ENCODE measurements at places on chromosomes 2 and 18.

GRCh38 chr2:101265893-101266499 is 13.3 kb downstream of the CNOT11 start:
- DNase-seq, result no peak

GRCh38 chr2:63834401-63834800 is 7.3 kb upstream of the UGP2 start:
- DNase-seq, result no peak

DNA sequence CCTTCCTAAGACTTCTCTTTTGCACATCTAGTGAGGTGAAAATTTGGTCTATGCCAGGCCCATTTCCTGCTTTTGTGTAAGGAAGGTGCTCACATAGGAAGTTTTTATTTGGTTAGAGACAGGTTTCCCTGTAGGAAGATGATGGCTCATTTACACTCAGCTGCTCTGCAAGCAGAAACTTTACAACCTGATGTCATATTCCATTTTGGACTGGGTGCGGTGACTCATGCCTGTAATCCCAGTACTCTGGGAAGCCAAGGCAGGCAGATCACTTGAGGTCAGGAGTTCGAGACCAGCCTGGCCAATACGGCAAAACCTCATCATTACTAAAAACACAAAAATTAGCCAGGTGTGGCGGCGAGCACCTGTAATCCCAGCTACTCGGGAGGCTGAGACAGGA is 35.8 kb downstream of the CASP10 start:
- no peak for DNase-seq

DNA sequence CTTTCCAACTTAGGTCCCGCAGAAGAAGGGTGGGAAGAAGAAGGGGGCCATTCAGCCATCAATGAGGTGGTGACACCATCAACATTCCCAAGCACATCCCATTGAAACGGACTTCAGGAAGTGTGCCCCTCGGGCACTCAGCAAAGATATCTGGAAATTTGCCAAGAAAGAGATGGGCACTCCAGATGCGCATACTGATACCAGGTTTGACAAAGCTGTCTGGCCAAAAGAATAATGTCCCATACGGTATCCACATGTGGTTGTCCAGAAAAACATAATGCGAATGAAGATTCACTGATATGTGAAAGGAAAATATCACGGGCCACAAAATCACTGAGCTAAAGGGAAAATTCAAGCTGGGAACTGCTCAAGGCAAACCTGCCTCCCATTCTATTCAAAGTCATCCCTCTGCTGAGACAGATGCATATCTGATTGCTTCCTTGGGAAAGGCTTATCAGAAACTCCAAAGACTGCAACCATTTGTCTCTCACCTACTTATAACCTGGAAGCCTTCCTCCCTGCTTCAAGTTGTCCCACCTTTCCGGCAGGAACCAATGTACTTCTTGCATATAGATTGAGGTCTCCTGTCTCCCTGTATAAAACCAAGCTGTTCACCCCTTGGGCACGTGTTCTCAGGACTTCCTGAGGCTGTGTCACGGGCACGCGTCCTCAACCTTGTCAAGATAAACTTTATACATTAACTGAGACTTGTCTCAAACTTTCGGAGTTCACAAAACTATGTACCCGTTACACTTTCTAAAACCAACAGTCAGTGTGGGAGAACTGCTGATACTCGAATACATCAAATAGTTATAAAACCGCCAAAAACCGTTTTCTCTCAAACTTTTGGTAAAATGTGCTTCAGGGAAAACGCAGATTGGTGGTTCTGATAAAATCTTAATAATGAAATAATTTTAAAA is 1.3 kb upstream of the PDK1 start:
- no peak for DNase-seq

DNA sequence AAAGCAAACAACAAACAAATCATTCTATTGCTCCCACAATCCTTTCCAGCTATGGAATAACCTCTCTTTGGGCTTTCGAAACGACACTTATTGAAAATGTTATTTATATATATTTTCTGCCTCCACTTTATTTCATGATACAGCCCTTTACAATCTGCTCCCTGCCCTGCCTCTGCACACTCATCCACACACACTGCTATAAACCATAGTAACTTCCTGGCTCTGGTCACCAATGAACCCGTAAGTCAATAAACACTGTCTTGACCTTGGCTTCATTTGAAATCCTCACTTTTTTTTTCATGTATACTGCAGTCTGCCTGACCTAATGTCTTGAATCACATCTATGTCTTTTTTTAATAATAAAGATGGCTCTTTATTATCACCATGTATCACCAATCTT is 161.5 kb downstream of the SLC39A10 start:
- no peak for DNase-seq

DNA sequence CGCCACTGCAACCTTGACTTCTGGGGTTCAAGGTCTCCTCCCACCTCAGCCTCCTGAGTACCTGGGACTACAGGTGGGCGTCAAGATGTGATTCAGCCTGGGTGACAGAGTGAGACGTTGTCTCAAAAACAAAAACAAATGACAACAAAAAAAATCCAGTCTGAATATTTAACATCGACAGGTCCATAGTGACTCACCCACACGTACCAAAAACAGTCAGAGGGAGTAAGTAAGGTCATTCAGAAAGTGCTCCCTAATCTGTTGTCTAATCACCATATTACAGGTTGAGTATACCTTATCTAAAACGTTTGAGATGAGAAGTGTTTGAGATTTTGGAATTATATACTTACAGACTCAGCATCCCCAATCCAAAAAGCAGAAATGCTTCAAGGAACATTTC is 24.4 kb downstream of the SAP130 start:
- no peak for DNase-seq

- DNase-seq, result no peak
These were observed 836.8 kb upstream of the VRK2 start for GRCh38 chr2:57209799-57210198.

DNA sequence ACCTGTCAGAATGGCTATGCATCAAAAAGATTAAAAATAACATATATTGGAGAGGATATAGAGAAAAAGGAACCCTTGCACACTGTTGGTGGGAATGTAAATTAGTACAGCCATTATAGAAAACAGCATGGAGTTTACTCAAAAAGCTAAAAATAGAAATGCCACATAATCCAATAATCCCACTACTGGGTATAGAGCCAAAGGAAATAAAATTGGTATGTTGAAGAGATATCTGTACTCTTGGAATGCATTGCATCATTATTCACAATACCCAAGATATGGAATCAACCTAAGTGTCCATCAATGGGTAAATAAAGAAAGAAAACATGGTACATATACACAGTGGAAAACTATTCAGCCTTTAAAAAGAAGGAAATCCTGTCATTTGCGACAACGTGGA is 77.2 kb downstream of the C1D start:
- no peak for DNase-seq

DNA sequence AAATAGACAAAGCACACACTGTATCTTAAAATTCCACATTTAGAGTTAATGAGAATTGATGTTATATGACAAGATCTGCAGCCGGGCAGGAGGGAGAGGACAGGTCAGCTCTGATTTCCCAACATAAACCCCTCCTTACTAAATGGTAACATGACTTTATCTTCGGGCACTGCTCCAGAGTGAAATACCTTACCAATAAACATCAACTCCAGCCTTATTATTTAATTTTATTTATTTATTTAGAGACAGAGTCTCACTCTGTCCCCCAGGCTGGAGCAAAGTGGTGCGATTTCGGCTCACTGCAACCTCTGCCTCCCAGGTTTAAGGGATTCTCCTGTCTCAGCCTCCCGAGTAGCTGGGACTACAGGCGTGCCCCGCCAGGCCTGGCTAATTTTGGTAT is 1.7 kb downstream of the CYB5A start:
- DNase-seq, result no peak

GRCh38 chr2:150778828-150779227 is 291.4 kb upstream of the RND3 start:
- no peak for DNase-seq

- no peak for DNase-seq
These were observed 13.4 kb downstream of the COLEC12 start for GRCh38 chr18:486929-487740.

DNA sequence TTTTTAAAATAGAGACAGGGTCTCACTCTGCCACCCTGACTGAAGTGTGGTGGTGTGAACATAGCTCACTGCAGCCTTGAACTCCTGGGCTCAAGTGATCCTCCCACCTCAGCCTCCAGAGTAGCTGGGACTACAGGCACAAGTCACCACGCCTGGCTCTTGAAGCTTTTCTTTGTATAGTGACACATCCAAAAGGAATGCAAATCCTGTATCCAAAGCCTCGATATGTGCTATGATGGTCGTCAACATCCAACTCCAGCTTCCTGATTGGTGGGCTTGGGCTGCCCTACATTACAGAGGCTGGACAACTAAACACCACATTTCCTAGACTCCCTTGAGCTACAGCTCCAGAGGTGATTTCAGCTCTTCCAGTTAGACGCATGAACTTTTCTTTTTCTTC is 101.7 kb upstream of the PGAP1 start:
- DNase-seq, result no peak

GRCh38 chr2:120287183-120288015 is 34.7 kb downstream of the RALB start:
- no peak for DNase-seq

GRCh38 chr2:134027980-134028379 is 225.9 kb upstream of the MGAT5 start:
- DNase-seq, result no peak

- DNase-seq, result no peak
These were observed 7.0 kb downstream of the TTC31 start for GRCh38 chr2:74489906-74490305.

- DNase-seq, result no peak
These were observed 59.0 kb downstream of the MOGAT1 start for GRCh38 chr2:222730366-222730999.

- no peak for DNase-seq
These were observed 9.4 kb downstream of the ITGAV start for GRCh38 chr2:186599186-186599778.

GRCh38 chr2:53131416-53131815 is 636.2 kb upstream of the CHAC2 start:
- no peak for DNase-seq

DNA sequence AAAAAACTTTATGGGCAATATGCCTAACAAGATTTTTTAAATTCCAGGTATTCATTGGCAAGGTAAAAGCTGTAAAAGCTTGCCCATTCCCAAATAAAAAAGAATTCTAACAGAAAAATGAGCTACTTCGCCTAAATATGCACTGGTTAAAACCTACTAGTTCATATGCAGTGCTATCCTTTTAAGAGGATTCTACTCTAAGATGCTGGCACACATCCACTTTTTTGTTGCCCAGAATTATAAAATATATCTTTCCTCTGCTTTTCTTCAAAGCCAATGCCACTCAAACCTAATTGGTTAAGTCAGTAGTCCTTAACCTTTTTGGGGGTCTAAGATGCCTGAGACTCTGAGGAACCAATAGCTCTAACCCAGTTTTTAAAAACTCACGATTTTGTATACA is 3.2 kb downstream of the XPO1 start:
- DNase-seq, result no peak

DNA sequence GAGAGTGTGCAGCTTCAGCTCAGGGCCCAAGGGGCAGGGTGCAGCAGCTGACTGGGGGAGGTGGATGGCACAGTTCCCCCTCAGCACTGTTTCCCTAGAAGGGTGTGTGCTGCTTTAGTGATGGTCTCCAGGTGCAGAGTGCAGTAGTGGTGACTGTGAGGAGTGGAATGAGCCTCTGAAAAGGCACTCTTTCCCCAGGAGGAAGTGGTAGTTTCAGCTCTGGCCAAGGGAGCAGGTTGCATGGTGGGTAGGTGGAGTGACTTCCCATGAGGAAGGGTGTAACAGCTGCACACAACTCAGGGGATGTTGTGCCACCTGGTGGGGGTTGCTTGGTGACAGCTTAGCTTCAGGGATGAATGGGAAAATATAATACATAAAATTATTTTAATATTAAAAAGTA is 251.5 kb upstream of the NXPH2 start:
- DNase-seq, result no peak

- no peak for DNase-seq
These were observed 116.8 kb downstream of the COPS8 start for GRCh38 chr2:237202288-237203030.

GRCh38 chr2:200172521-200172920 is 134.0 kb upstream of the SPATS2L start:
- DNase-seq, result no peak

DNA sequence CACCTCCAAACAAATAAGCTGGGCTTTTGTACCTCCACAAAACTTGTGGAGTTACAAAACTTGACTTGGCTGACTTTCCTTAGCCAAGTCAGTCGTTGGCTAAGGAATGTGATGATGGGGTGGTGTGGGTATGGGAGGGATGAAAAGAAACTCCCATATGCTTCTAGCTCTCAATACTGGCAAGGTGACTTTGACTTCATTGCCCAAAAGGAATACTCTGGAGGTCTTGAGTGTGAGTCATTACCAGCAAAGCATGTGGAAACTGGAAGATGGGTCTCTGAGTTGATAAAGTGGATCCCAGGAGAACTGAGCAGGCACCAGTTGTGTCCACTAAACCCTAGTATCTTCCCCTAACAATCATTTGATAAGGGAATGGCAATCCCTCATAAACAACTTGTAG is 226.7 kb downstream of the GULP1 start:
- DNase-seq, result no peak

DNA sequence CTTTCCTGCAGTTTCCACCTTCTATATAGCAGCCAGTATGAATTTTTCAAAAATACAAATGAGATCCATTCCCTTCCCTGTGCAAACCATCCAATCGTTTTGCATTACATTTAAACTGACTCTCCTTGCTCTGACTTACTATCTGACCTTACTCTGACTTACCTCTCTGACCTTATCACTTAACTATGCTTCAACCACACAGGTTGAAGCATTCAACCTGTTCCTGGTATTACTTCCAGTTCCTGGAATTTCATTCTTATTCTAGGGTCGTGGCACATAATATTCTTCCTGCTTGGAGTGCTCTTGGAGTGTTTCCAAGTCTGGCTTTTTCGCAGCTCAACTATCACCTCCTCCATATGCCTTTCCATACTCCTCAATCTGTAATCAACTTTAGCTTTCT is 850.6 kb upstream of the CHAC2 start:
- no peak for DNase-seq

DNA sequence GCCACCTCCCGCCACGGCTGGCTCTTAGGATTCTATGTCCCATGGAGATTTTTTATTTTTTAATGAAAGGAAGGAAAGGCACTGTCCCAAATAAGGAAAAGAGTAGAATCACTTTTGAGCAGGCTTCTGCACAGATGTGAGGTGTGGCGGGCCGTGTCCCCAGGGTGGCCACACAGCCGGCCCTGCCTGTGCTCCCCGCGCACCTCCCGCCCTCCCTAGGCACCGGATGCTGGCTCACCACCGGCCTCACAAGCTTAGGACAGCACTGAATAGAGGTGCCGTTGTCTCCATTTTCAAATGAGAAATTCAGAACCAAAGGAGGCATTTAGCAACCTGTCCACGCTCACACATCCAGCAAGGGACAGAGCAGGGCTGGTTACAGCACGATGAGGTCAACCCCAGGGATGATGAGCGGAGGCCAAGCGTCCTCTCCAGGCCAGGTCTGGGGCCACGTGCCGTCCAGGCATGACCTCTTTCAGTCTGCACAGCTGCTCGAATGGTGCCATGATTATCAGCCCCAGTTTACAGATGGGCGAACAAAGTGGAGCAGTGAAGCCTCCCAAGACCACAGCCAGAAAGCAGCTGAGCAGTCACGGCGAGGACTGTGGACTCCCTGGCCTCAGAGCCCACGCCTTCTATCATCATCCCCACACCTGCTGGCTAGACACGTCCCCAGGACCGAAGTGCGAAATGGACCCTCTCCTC is 20.7 kb upstream of the TEX51 start:
- DNase-seq, result no peak
